ENCODE measurements at places on chromosomes 2 and 18.

DNA sequence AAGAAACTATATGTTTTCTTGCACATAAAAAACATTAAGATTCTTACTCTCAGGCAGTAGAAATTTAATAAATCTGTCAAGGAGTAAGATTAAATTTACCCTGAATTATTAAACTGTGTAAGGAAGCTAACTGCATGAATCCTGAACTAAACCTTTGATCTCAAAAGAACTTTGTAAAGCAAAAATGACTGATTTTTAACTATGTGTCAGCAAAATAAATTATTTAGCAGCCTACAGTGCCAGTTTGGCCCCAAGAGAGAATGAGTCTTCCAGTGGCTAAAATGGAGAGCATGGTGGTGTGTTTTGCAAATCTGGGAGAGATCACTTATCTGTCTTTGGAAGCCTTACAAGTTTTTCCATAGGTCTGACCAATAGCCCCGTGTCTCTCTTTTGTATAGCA, 190.7 kb downstream of the THSD7B start:
- H3K36me3 ChIP-seq: no peaks in the 10 kb centered on the region
- no peak for DNase-seq
- H3K27me3 ChIP-seq: no peaks in the 10 kb centered on the region
- H3K4me3 ChIP-seq: no peak overlapping the region
- no peaks in the 10 kb centered on the region for H3K4me1 ChIP-seq

DNA sequence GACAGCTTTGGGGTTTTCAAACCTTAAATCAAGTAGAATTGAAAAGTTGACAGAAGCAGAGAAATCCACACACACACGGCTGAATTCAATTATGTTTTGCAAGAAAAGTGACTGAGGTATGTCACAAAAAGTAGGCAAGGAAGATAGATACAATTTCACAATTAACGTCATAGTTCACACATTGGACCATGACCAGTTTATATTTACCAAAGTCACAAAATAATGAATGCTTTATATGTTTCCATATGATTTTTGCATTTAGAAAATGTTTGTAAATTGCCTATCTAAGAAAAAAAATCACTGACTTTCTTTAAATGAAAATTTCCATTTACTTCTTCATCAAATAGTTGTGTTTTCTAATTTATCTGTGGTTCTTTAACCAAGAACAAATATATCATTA, 29.4 kb upstream of the ZNF516 start:
- H3K27me3 ChIP-seq: no peaks in the 10 kb centered on the region
- no peaks in the 10 kb centered on the region for H3K4me1 ChIP-seq
- H3K4me3 ChIP-seq: no peak overlapping the region
- H3K36me3 ChIP-seq: no peaks in the 10 kb centered on the region
- DNase-seq: no peak
- H3K27ac ChIP-seq: no peak overlapping the region

GRCh38 chr2:23649303-23649702, 264.3 kb downstream of the KLHL29 start:
- H3K36me3 ChIP-seq: no peaks in the 10 kb centered on the region
- H3K4me3 ChIP-seq: no peak overlapping the region
- H3K27ac ChIP-seq: no peak overlapping the region
- H3K27me3 ChIP-seq: no peaks in the 10 kb centered on the region
- DNase-seq: no peak

DNA sequence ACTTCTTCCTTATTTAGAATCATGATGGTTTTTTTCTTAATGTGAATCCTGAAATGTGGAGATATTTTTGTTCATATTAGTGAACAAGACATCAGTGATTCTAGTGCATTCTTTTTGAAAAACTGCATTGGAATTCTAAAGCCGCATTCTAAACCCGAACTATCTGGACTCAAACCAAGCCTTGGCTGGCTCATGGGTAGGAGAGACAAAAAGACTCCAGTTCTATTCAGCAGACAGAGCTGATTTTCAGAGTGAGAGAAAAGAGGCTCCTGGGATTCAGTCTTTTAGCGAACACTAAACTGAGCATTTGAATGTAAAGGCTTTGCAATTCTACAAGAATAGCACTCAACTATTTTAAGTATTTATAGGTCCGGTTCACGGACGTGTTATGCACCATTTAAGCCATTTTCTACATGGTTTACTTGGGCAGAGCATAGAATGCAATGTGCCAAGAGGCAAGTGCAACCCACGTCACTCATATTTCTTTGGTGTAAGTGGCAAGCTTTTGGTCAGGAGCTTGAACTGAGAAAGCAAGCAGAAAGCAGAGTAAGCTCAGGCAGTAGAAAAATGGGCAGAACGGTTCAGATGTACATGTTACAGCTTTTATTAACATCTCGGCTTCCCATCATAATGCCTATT, 227.3 kb upstream of the RAB12 start:
- no peak for DNase-seq
- no peaks in the 10 kb centered on the region for H3K36me3 ChIP-seq
- H3K27ac ChIP-seq: no peak overlapping the region
- H3K4me1 ChIP-seq: no peaks in the 10 kb centered on the region

DNA sequence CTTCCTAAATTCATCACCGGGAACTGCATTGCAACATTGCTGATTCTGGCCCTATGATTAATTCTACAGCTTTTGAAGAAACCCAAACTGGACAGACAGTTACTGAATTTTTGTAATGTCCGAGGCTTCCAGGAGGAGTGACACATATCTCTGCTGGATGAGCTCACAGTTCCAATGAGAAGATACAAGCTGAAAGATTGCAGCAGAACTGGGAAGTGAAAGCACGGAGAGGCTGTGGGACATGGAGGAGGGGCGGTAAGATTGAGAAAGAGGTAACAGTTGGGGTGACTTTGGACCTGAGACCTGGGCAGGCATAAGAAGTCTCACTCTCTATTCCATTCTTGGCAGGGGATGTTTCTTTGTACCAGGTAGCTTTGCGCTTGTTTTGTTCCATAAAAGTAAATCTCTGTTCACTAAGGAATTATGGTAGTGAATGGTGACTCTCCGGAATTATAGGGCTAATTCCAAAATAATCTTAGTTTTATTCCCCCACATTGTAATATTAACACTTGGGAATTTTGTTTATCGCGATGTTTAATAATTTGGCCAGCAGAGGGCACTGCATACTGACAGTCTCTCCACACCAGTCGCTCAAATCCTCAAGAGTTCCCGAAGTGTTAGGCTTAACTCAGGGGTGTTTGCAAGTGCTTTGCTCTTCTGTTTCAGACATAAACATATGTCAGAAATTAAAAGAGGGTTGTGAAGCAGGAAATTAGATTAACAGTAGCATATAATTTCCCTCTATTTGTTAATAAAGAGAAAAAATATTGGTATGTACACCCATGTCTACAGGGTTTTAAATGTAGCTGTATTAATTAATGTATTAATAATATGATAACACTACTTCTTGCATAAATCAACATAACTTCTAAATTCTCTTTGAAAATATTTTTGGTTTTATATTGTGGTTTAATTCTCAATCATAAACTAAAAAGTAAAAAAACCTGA, 201.4 kb downstream of the SOCS6 start:
- H3K27ac ChIP-seq: peak overlapping the region; percentile 78
- H3K36me3 ChIP-seq: no peaks in the 10 kb centered on the region
- H3K27me3 ChIP-seq: no peaks in the 10 kb centered on the region
- no peak overlapping the region for H3K4me3 ChIP-seq

DNA sequence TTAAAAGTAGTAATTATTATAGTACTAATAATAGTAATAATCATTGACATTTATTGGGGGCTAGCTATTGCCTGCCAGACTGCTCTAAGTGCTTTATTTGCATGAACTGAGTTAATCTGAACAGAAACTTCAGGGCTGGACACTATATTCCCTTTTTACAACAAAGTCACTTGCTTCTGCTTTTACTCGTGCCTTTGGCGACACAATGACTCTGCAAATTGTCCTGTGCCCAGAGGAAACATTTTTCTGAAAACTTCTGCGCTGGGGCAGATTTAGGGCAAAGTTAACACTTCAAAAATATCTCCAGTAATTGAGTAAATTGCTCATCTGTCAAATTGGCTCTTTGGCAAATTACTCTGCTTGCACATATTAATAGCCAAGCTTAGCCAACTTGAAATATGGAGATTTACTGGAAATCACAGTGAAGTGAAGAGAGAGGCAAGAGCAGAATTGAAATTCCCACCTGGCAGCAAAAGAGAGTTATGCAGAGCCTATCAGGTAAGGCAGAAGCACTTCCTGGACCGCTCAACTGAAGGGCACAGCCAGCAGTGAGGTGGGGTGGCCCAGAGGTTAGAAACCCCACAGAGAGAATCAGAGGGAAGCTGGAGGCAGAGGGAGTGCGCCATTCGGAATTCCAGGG, 36.3 kb downstream of the BMP10 start:
- H3K36me3 ChIP-seq: no peaks in the 10 kb centered on the region
- no peak overlapping the region for H3K4me3 ChIP-seq
- H3K27me3 ChIP-seq: no peaks in the 10 kb centered on the region
- no peak for DNase-seq
- no peak overlapping the region for H3K27ac ChIP-seq

Data from small intestine (tissue), 16 donors.